Right renal cortex interstitium (tissue), 3 donors: ENCODE measurements at places on chromosomes 7 and 10.

DNA sequence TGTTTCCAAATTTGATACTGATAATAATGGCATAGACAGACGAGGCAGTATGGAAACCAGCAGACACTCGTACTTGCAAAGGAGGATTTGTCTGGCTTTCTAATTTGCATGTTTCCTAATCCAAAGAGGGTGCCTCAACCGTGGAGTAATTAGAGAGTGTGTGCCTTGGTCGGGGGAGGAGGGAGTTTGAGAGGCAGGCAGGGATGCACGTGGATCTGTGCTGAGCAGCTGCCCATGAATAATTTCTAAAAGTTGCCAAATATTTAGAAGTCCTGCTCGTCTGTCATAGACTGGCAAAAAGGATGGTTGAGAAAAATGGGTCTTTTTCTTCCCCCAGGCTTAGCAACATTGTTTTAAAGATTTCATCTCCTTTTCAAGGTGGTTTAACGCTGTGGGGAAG is 69.4 kb downstream of the PTPRE start:
- DNase-seq, result no peak

DNA sequence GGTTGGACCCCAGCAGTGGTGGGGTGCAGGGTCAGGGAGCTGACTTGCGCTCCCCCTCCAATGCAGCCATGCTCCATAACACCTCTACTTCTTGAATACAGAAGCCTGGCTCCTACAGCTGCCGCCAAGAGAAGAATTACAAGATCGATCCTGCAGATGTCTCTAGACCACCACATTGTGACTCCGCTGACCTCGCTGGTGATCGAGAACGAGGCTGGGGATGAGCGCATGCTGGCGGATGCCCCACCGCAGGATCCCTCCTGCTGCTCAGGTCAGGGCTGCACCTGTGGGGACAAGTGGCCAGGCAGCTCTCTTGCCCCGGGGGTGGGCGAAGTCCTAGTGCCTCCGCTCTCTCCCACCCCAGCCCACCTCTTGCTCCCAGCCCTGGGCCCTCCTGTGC is 31.7 kb downstream of the ITIH2 start:
- no peak for DNase-seq

DNA sequence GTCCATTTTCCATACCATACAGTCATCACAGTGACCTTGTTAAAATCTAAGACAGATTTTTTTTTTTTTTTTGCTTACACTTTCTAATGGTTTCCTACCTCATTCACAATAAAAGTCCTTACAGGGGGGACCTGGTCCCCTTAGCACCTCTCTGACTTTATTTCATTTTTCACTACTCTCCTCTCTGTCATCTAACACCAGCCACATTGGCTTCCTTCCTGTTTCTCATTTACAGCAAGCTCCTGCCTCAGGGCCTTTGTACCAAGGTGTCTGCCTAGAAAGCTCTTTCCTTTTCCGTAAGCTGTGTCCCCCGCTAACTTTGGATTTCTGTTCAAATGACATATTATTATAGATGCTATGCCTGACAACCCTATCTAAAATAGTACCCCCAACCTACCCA is 27.7 kb downstream of the CC2D2B start:
- no peak for DNase-seq

GRCh38 chr10:100479037-100479436 is 16.2 kb downstream of the WNT8B start:
- no peak for DNase-seq

DNA sequence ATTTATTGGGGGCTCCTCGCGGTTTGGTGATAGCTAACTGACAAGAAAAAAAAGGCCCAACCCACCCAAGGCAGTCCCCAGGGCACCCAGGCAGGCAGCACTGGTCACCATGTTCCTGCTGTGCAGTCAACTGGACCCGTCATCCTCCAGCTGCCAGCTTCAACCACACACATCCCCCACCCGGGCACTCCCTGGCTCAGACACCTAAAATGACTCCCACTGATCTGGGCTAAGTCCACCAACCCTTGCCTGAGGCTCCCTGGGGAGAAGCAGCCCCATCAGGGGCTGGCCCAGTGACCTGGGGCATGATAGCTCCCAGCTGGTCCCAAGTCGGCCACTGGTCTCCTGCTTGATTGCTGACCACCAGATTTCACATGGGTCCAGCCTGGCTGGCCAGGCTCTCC is 161.8 kb downstream of the NRF1 start:
- DNase-seq, result no peak

GRCh38 chr7:83455612-83456011 is 193.3 kb downstream of the SEMA3E start:
- no peak for DNase-seq

DNA sequence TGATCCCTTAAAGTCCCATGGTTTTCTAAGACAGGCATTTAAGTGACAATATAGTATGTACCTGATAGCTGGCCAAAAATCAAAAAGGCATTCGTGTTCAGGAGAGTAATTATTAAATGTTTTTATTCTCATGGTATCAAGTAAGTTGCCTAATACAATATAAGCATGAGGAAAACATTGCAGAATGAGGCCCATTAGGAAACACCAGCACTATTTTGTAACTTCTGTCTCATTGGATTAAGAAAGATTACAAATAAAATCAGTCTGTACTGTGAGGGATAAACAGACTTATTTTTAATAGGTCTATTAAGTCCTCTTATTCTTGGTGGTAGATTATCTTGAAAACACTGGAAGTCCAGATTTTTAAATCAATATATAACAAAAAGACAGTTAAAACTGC is 110.1 kb downstream of the SNX13 start:
- DNase-seq, result no peak

GRCh38 chr10:93751124-93751523 is 6.6 kb upstream of the LGI1 start:
- DNase-seq, result no peak

- DNase-seq, result no peak
These were observed 107.3 kb downstream of the LRRN3 start for GRCh38 chr7:111198255-111198654.

DNA sequence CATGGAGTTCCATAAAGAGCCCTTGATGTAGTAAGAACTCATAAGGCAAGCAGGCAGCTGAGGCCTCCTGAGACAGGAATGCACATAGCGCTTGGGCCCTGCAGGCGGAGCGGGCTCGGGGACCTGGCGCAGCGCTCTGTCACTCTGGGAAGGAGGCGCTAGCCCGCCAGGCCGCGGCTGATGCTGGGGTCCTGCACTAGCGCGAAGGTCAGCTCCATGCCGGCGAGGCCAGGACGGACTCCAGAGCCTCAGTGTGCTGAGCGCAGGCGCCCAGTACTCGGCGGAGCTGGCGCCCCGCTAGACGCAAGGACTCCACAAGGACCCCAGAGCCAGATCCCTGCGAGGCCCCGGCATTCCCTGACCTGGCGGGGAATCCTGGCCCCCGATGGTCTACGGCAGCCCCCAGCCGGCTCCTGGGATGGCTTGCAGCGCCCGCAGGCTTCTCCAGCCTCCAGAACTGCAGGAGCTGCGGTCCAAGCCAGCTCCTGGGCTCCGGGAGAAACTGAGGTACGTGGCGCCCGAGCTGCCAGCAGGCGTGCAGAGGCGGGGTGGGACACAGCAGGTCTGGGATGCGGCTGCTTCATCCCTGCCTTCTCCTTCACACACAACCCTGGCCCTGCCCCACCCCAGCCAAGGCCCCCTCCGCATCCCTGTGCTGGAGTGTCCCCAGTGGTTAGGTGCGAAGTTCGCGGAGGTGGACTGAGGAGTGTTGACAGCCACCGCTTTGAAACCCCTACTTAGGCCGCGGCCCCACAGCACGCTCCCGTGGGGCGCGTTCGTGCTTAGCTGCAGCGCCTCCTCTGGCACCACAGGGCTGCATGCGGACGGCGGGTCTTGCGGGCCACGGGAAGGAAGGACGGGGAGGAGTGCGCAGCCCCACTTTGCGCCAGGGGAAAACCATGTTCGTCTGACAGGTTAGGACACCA is 761.5 kb upstream of the POM121L12 start:
- DNase-seq, result no peak

DNA sequence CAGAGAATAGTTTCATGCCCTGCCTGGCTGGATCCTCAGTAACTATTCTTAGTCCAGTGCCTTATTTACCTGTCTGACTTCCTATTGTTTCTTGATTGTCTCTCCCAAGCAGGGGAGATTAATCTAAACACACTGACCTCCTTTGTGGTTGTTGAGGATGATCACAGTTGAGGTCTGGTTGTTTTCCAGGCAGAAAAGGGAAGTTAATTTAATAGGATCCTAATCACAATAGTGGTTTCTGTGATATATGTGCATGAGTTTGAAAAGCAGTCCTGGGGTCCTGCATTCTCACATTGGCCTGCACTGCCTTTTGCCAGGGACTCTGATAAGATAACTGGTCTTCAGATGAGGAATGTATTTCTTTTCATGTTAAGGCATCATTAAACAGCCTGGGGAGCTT is 130.1 kb downstream of the SND1 start:
- no peak for DNase-seq

DNA sequence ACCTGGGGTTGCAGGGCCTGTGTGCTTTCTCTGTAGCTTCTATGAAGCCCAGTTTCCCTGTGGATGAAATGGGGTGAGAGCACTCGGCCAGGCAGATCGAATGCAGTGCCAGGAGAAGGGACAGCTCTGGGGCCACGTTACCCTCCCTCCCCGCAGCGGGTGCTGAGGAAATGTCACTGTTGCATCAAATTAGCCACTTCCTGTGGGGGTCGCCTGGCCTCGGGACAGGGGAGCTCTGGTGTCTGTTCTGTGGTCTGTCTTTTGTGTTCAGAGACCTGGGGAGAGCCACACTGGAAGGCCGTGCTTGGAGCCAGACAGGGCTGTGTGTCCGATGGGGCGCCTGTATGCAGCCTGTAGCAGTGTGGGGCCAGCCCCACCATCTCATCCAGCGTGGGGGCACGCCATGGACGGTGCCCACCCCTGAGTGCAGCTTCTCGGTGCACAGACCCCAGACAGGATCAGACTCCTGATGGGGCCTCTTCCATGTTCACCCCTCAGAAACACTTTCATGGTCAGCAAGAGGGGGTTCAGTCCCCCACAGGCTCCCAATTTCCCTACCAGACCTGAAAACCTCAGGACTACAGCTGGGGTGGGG is 13.6 kb downstream of the TTYH3 start:
- DNase-seq, result no peak

DNA sequence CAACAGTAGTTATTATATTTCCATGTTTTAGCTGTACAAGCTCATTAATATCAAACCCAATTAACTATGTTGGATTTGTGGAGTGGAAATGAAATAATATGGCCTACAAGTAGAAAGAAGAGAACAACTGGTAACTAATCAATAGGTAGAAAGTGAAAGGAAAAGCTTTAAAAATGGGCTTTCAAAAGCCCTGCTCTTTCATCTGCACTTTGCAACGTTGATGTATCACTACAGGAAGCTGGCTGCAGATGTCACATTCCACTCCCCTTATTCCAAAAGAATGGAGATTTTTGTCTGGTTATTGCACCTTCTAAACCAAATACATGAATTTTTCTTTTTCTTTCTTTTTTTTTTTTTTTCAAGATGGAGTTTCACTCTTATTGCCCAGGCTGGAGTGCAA is 11.7 kb upstream of the MKI67 start:
- no peak for DNase-seq

DNA sequence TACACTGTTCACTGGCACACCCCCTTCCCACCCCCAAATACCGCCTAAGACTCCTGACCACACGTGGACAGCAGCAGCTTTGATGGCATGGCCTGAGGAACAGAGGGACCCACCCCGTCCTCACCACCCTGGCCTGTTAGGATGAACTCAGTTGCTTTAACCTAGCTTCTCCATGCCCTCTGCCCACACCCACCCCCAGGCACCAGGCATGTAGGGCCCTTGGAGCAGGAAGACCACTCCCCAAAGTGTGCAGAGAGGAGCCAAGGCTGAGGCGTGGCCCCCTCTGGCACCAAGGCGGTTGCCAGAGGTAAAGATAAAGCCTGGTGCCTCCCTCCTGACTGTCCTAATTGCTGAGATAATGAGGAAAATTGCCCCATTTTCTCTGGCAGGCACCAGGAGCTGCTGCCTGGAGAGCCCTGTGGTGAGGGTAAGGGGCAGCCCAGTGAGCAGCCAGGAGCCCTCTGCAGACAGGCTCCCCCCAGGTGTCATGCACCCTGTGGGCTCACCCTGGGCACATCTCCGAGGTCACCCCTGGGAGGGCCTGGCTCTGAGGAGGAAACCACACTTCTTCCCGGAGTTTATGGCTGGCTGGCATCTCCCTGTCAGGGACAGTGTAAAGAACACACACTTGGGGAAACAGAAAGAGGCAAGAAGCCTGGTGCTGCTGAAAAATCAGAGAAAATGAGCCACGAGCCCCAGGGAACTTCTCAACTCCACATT is 47.7 kb downstream of the LRRC20 start:
- DNase-seq, result no peak
